GM12865 (cell line): ENCODE measurements at places on chromosomes 12 and 14.

- DNase-seq, result no peak
Measured at GRCh38 chr14:100677554-100678468, 48.9 kb upstream of the DLK1 start.

DNA sequence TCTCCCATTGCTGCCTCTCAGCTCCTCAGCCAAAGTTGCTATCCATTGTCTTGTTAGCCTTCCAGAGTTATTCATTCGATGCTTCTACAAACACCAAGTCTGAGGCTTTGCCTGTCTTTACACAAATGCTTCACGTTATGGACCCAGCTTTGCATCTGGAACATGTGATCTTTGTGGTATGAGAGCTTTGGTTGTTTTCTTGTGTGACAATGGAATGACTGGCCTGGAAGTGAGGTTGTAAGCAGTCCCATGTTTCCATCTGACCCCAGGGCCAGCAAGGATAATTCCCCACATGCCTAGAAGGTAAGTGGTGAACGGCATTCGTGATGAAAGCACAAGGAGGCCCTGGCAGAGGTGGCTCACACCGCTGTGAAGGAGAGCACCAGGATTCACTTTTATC is 866.7 kb upstream of the TMEM132C start:
- DNase-seq, result no peak

- DNase-seq, result no peak
Measured at GRCh38 chr12:56257491-56258067, 605 bp downstream of the ANKRD52 start.

DNA sequence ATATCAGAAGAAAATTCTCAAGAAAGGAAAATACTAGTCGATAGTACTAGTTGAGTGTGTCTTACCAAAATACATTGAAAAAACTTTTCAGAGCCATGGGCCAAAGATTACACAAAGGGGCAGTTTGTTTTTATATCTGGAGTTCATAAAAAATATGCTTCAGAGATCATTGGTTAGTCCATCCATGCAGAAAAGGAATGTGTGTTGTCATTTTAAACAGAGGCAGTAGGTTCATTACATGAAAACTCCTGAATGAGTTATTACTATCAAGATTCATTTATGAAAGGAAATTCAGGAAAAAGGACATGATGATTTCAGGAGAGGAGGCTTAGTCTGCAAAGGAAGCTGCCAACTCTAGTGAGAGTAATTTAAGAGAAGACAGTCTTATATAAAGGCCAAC is 354.8 kb downstream of the AEBP2 start:
- DNase-seq, result no peak

- DNase-seq, result no peak
Measured at GRCh38 chr12:103780992-103781391, 60.0 kb downstream of the NT5DC3 start.
